Activated CD4-positive, alpha-beta T cell treated with anti-CD3 and anti-CD28 coated beads, Interleukin-2, amount 50 U/mL, for 1 hour (primary cell): ENCODE measurements at places on chromosomes 3 and 15.

- DNase-seq, result no peak
These were observed 392.0 kb downstream of the IL20RB start for GRCh38 chr3:137349557-137350348.

DNA sequence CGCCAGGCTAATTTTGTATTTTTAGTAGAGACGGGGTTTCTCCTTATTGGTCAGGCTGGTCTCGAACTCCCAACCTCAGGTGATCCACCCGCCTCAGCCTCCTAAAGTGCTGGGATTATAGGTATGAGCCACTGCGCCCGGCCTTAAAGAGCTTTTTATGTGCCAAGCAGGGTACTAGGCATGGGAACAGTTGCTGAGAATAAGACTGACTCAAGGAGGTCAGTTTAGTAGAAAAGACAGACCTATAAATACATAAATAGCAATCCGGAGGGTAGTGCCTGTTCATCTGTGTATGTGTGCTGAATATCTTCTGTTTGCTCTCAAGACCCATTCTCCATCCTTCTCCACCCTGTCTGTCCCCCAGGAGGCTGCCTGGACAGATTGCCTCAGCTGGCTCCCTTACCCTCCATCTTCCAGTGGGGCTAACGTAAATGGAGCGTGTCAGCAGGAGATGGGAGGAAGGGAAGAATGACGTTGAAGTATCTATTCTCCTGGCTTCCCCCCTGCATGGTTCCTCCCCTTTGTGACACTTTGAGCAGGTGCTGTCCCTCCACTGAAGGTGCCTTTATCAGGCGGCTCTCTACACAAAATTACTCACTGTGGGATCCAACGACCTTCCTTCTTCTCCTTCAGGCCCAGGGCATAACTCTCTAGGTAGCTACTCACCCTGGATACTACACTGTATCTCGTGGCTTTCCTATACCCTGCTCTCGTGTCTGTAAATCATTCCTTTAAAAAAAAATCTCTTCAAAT lies 31.1 kb downstream of the FBXO40 start:
- DNase-seq, result no peak

GRCh38 chr3:127817406-127817841 lies 4.9 kb downstream of the MGLL start:
- DNase-seq, result no peak

GRCh38 chr3:194632809-194633348 lies 340 bp downstream of the TMEM44 start:
- DNase-seq, result no peak

GRCh38 chr15:98438326-98438725 lies 210.0 kb upstream of the IGF1R start:
- no peak for DNase-seq

GRCh38 chr3:105094588-105094987 lies 272.1 kb upstream of the ALCAM start:
- DNase-seq, result no peak

DNA sequence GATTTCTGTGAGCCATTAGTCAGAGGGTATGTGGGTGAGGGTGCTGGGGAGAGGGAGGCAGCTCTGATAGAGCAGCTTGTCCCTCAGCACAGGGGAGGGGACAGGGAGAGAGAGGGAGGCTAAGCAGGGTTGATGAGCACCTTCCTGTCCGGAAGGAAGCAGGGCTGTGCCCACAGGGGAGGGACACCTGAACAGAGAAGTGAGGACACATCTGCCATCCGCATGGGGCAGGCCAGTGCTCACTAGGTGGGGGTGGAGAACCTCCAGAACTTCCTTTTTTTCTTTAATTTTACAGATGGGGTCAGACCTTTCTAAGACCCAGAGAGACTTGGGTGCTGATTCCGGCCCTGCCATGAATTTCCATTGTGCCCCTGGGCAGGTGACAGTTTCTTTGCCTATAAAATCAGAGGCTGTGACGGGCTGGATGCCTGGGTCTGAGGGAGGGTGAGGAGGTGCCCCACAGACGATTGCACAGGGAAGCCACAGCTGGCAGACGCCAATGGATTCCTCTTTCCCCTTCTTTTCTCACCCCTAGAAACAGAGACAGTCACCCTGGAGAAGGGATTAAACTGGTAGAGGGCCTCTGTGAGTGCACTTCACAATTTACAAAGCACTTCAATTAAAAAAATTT lies 4.1 kb upstream of the TGM5 start:
- no peak for DNase-seq

GRCh38 chr3:197376735-197377555 lies 78.5 kb upstream of the DLG1 start:
- DNase-seq, result no peak

GRCh38 chr3:173275740-173276139 lies 121.8 kb upstream of the NLGN1 start:
- no peak for DNase-seq

- DNase-seq, result no peak
These were observed at the start of gene SPSB4 for GRCh38 chr3:141050576-141051442. Gene SPSB4, plus strand, starts transcription at chr3:141051347. Its CDS starts 14,758 bp downstream, at chr3:141066105.

DNA sequence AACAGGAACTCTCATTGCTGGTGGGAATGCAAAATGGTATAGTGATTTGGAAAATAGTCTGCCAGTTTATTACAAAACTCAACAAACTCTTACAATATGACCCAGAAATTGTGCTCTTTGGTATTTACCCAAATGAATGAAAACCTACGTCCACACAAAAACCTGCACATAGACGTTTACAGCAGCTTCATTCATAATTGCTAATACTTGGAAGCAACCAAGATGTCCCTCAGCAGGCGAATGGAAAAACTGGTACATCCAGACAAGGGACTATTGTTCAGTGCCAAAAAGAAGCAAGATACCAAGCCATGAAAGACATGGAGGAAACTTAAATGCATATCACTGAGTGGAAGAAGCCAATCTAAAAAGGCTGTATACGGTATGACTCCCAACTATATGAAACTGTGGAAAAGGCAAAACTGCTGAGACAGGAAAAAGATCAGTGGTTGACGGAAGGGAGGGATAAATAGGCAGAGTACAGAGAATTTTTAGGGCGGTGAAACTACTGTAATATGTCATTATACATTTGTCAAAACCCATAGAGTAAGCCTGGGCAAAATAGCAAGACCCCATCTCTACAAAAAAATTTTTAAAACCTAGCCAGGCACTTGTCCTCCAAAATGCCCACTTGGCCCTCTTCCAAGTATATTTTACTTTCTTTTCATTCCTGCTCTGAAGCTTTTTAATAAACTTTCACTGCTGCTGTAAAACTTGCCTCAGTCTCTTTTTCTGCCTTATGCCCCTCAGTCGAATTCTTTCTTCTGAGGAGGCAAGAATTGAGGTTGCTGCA lies 4.9 kb upstream of the MKRN2OS start:
- DNase-seq, result no peak

DNA sequence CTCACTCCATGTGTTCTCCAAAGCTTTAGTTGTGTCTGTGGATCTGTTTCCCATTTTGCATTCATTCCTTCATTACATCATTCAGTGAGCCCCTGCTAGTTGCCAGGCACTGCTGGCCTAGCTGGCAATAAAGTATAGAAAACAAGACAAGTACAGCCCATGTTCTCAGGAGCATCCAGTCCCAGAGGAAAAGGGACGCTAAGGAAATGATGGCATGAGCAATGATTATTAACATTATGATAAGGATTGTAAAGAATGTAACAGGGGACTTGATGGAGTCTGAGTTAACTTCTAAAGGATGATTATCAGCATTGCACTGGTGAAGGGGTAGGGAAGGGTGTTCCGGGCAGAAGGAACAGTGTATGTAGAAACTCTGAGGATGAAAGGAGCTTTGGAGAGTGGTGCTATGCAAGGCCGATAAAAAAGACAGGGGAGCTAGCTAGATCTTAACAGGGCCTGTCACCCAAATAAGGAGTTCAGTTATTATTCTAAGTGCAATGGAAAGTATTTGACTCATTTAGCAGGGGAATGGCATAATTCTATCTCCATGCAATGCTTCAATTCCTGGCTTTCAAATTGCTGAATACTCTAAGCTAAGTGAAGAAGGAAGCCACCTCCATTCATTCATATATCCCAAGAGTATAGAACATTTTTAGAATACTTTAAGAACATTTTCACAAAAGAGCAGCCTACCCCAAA lies 258.2 kb upstream of the STT3B start:
- no peak for DNase-seq
